Endothelial cell of umbilical vein (primary cell): ENCODE measurements at places on chromosomes 4 and X. TPM values are rescaled to one million over a fixed set of nuclear protein-coding genes. Genes with fewer than 3 reads are reported as not detected.

DNA sequence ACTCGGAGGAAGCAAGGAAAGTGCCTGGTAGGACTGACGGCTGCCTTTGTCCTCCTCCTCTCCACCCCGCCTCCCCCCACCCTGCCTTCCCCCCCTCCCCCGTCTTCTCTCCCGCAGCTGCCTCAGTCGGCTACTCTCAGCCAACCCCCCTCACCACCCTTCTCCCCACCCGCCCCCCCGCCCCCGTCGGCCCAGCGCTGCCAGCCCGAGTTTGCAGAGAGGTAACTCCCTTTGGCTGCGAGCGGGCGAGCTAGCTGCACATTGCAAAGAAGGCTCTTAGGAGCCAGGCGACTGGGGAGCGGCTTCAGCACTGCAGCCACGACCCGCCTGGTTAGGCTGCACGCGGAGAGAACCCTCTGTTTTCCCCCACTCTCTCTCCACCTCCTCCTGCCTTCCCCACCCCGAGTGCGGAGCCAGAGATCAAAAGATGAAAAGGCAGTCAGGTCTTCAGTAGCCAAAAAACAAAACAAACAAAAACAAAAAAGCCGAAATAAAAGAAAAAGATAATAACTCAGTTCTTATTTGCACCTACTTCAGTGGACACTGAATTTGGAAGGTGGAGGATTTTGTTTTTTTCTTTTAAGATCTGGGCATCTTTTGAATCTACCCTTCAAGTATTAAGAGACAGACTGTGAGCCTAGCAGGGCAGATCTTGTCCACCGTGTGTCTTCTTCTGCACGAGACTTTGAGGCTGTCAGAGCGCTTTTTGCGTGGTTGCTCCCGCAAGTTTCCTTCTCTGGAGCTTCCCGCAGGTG lies 637 bp downstream of the AR start:
- peak; percentile 13 for DNase-seq

- DNase-seq = peak; percentile 69
These were observed 39.4 kb upstream of the NDP start for GRCh38 chrX:44012484-44013096.

DNA sequence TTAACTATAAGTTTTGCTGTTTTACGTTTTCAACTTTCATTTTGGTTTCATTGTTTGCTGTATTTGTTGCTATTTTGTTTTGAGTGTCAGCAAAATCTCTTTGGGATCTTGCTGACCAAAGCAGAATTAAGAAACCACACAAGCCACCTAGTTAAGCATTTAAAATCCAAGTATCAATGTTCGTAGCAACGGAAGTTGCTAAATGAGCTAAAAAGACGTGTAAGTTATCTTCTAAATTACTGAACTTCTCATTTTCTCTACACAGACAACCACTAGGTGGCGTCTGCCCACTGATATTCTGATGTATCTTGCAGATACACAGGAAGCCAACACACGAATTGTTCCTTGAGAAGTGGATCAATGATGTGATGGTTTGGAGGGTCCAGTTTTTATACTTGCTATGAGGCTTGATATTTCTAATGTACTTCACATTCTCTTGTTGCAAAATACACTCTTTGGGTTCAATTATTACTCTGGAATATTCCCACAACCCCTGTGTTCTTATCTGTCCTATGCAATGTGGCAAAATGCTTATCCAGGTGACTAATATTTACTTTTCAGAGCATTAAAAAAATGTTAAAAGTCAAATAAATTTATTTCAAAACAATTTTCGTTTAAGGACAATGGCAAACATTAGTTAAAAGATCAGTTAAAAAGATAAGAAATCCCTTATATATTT lies 250.5 kb downstream of the TECRL start:
- peak; percentile 36 for DNase-seq

FHDC1 gene
- total RNA-seq = 0.12 and 0.18 TPM in 2 replicates

TMPRSS11B gene
- not detected in 2 replicates for total RNA-seq

DNA sequence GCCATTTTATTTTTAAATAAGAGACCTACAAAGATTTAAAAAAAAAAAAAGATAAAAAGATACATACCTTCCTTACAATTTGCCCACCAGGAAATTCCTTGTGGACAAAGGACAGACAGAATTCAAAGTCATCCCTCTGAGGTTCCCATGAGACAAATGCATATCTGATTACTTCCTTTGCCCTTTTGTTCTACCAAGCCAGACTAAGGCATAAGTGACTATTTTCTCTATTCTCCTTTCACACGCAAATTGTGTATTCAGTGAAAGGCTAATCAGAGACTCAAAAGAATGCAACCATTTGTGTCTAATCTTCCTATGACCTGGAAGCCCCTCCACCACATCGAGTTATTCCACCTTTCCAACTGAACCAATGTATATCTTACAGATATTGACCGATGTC lies 691.7 kb downstream of the FAM133A start:
- no peak for DNase-seq

PNMA3 gene
- total RNA-seq = not detected in 2 replicates

- no peak for DNase-seq
These were observed 474.2 kb downstream of the GBA3 start for GRCh38 chr4:23166919-23167318.

GRCh38 chr4:125049711-125050110 lies 265.0 kb upstream of the FAT4 start:
- no peak for DNase-seq

ZFX gene
- 32.1 and 34.1 TPM in 2 replicates for total RNA-seq

- DNase-seq = no peak
These were observed 17.3 kb upstream of the TBC1D14 start for GRCh38 chr4:6892190-6892908.

BEND4 gene
- total RNA-seq = 0.07 and 0.27 TPM in 2 replicates

DNA sequence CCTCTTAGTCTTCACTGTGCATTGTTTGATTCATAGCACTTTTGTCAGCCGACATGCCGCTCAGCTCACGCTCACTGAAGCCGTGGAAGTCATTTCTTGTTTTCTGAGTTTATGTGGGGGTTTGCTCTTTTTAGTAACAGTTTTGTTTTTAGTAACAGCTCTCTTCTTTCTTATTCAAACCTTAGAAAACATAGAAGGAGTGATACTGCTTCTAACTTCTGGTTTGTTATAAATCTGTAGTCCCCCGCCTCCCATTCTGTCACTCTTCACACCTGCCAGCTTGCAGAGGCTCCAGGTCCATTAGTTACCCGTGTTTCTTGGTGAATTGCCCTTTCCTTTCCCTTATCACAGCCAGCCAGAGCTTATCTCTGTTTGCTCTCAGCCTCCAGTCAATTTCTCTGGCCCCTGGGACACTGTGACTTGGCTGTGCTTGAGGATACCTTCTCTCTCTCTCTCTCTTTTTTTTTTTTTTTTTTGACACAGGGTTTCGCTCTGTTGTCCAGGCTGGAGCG lies 50.5 kb downstream of the GRK4 start:
- no peak for DNase-seq

MMRN1 gene
- total RNA-seq = 318 and 414 TPM in 2 replicates

DNA sequence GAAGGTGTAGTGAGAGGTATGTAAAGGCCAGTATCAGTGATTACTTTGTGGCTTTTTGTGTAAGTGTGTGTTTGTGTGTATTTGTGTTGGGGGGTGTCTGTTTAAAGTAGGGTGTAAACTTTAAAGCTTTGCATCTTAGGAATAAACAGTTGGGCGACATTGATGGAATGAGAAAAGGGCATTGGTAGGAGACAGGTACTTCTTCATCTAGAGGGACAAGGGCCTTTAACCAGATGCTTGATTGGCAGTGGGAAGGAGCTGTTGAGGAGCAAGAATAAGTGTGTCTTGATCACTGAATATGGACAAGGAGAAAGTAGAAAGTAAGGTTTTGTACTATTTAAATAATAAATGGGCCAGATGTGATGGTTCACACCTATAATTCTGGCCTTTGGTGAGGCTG lies 48.8 kb downstream of the RAPGEF2 start:
- DNase-seq = no peak

- DNase-seq = no peak
These were observed 51.1 kb upstream of the TMEM33 start for GRCh38 chr4:41883988-41884734.

MAGEA9B gene
- total RNA-seq = not detected in 2 replicates

DNA sequence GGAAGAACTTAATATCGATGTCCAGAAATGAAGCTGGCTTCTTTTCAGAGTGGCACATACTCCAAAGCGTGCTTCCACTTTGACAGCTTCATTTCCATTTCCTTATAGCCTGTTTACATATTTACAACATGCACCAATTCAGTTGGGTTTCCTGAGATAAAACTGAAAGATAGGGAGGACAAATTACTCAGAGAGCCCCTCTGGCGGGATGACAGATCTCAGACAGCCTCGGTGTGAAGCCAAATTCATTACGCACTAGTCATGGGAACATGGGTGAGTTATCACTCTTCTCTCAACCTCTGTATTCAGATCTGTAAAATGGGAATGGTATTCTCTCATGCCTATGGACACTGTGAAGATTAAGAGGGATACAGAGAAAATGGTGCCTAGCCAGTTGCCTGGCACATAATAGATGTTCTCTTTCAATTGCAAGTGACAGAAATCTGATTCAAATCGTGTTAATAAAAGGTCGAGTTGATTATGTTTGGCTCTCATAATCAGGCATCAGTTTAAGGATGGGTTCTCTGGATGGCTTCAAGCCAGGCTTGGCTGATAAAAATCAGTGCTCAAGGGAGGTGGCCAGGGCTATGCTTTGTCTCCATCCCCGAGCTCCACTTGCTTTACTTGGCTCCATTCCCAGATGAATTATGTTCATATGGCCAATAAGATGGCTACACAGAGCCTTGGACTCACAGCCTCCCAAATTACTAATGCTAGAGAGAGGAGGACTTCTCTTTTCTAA lies 132.2 kb upstream of the C1QTNF7 start:
- DNase-seq = no peak

DNA sequence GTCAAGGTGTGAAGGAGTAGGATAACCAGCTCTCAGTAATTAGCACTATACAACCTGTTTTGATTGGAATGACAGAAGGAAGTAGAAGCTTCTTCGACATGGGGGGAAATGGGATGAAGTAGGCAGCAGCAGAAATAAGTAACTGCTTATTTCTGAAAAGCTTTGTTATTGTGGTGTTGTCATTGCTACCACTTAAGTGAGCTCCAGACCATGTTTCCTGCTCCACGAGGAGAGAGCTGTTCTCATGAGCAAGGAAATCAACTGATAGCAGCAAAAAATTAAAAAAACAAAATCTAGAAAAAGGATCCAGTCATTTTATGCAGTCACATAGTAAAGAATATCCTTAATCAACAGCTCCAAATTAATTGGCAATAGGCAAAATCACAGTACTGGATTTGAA lies 106.1 kb upstream of the TLL1 start:
- DNase-seq = peak; percentile 35

GRCh38 chr4:149980941-149981340 lies 97.3 kb upstream of the DCLK2 start:
- peak; percentile 75 for DNase-seq

DNA sequence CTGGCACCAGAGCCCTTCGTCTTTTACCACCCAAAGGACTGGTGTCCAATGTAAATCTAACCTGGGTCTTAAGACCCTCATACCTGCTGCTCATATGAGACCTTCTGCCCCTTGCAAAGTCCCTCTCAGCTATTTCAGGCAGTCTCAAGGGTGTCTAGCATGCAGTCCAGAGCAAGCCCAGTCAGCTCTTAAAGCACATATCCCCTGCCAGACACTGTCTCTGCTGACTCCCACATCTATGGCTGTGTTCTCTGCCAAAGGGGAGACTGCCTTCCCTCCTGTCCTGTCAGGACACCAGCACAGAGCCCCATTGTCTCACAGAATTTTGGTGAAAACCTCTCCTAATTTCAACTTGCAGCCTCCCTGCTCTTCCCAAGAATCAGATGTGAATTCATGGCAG lies 118.5 kb downstream of the PARM1 start:
- no peak for DNase-seq

HSFX1 gene
- 0.53 and 0.88 TPM in 2 replicates for total RNA-seq

DNA sequence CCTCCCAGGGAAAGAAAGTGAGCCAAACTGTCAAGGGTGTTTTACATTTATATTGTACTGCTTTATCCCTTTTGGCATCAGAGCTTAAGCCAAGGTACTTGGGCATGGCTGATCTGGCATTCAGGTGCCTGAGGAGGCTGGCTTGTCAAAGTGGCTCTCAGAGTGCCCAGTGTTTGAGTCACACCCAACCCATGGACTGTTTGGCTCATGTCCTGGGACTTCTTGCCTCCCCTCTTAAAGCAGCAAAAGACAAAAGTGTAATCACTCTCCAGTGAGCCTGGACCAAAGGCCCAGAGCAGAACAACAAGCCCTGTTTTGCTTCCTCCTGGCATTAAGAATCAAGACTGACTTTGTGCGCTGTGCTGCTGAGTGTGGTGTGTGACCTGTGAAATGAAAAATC lies 311.7 kb upstream of the TAPT1 start:
- DNase-seq = no peak

- DNase-seq = no peak
These were observed 11.2 kb downstream of the MSX1 start for GRCh38 chr4:4870576-4871241.

GRCh38 chr4:125244848-125245450 lies 69.8 kb upstream of the FAT4 start:
- peak; percentile 59 for DNase-seq

GUF1 gene
- 19.9 and 20.2 TPM in 2 replicates for total RNA-seq

GRCh38 chr4:21013501-21013900 lies 313.2 kb downstream of the PACRGL start:
- DNase-seq = peak; percentile 36

SOWAHB gene
- total RNA-seq = not detected in 2 replicates

- DNase-seq = no peak
These were observed 15.8 kb upstream of the CLTRN start for GRCh38 chrX:15680401-15680800.

DCAF8L2 gene
- 0.15 TPM in 1 of 2 replicates, not detected in the other for total RNA-seq
